Breast epithelium (tissue), 4 donors: ENCODE measurements at places on chromosomes 6 and 20.

GRCh38 chr6:63267828-63268227 is 52.0 kb downstream of the LGSN start:
- DNase-seq = no peak

DNA sequence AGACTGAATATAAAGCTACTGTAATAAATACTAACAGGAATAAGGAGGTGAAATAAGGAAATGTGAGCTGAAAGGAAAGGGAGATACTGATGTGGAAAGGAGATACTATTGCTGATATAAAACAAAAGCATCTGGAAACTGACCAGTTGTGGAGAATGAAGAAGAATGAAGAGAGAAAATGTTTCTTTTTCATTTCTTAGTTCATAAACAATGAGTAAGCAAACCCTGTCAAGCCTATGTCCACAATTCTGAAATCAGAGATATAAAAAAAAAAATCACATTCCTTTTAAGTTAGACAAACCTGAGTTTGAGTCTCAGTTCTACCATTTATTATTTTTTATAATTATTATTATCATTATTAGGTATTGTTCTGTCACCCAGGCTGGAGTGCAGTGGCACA is 121.6 kb upstream of the GJE1 start:
- DNase-seq = no peak

- no peak for DNase-seq
Measured at GRCh38 chr6:167576828-167577503, 249.7 kb upstream of the AFDN start.

- DNase-seq = no peak
Measured at GRCh38 chr20:38075161-38075998, 41.8 kb downstream of the RPRD1B start.

GRCh38 chr20:63495741-63496595 is 2.9 kb downstream of the EEF1A2 start:
- DNase-seq = no peak

DNA sequence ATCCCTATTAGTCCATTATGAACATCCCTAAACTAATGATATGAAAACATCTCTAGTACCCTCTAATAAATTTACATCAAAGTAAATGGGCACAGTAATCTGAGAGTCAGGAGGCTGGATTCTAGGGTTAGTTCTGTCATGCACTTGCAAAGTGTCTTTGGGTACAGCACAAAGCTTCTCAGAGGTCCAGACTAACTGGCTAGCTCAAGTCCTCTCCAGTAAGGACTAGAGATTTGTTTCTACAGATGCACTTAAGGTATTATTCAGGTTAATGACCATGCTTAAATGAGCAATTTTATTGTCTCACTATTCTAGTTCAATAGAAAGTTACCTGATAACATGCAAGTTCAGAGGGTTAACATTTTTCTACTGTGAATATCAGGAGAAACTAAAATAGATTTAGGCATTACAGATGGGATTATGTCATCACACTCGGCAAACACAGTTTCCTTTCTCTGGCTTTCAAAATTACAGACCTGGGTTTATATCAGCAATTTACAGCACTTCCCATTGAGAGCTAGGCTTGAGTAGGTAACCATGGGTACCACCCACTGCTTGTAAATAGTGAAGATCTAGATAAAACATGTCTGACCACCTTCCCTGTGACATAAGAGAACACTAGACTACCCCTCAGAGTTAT is 402.9 kb upstream of the RUNX2 start:
- no peak for DNase-seq

DNA sequence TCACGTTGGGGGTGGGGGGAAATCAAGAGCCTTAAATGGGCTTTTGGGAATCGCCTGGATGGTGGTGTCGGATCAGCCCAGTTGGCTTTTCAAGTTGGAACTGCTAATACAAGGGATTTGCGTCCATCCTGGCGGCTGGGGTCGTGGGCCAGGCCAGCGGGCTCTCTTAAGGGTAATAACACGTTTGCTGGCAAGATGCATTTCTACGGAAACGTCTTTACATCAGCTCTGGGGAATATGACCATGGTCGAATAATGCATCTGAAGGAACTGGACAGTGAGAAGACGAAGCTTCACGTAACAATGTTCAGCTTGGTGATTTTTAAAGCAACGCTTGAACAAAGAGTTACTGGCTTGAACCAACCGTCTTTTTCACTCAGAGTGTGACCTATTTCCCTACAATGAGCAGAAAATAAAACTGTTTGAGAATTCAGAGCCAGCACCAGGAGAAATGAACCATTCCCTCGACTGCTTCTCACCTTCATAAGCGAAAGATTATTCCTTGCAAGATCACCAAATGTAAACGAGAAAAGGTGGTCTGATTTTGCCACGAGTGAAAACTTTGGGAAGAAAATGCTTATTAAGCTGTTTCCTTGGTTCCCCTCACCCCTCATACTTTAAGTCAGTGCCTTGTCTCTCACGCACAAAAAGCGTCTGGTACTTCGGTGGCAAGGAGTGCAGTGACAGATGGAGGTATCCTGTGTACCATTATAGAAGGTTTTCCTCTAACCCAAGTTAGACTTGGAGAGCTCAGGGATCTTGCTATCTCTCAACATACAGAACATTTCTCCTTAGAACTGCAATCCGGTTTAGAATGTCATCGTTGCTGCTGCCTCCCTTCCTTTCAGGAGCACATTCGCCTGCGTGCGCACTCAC is 1.4 kb upstream of the MARCKS start:
- DNase-seq = no peak

DNA sequence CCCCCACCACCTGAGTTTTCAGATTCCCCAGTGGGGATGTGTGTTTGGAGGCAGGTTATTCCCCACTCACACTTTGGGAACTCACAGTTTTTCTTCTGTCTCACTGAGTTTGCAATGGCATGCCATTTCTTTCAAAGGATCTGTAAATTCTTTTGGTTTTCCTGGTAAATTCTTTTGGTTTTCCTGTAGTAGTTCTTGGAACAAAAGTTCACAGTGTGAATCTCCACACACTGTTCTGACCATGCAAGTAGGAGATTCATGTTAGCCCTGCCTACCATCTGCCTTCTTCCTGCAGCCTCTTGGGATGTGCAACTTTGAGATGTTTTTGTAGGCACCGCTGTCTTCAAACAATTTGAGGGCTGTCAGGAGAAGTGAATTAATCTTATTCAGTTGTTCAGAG is 165.6 kb upstream of the OGFRL1 start:
- no peak for DNase-seq

DNA sequence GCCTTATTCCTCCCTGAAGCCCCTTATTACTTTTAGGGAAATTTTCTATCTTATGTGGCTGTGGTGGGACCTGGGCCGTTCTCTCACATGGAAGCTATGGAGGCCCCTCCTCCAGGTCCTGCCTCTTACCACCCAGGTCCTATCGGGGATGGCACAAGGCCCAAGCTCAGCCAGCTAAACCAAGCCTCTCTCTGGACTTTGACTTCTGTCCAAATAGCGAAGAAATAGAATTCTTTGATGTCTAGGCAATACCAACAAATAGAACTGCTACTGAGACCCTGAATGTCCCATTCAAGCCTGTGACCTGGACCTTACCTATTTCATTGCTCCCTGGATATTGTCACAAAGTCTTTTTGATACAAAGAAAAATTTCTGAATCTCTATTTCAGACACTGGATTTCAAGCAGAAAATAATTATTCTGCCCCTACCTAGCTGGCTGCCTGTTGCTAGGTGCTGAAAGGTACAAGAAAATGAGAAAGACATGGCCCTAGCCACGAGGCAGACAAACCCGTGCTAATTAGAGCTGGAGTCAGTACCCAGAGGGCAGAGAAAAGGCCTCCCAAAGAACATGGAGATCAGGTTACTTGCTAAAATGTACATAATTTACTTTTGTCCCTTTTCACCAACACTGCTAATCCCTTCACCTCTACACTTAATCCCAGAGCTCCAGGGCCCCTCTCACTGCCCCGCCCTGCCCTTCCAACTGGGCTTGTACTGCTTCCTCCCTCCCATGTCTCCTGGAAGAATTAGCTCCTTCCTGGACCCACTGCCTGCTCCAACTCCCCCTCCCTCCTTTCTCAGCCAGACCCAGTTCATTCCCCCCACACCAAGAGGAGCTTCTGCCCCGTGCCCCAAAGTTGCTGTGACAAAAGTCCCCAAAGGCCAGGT is 15.5 kb upstream of the NNAT start:
- no peak for DNase-seq

GRCh38 chr20:44600301-44600700 is 17.9 kb downstream of the PKIG start:
- DNase-seq = no peak

- no peak for DNase-seq
Measured at GRCh38 chr6:44004136-44004535, 123.1 kb downstream of the MRPL14 start.

DNA sequence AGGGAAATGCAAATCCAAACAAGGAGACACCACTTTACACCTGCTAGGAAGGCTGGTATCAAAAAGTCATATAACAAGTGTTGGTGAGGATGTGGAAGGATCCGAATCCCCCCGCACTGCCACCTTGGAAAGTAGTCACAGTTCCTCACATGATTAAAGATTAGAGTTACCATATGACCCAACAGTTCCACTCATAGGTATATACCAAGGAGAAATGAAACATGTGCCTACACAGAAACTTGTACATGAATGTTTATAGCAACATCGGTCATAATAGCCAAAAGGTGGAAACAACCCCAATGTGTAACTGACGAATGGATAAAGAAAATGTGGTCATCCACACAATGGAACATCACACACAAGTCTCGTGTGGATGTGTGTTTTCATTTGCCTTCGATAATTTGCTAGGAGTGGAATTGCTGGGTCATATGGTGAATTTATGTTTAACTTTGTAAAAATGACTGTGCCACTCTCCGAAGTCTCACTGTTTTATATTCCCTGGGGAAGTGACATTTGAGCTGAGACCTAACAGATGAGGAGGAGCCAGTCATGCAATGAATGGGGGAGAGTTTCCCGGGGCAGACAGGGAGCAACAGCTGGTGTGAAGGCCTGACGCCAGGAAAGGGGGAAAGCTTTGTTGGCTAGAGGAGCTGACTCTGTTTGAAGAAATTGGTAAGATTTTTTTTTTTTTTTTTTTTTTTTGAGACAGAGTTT is 125.9 kb upstream of the MLN start:
- DNase-seq = no peak

- no peak for DNase-seq
Measured at GRCh38 chr6:106315765-106316374, 9.7 kb downstream of the ATG5 start.

- no peak for DNase-seq
Measured at GRCh38 chr20:16363506-16364319, 209.5 kb downstream of the KIF16B start.

DNA sequence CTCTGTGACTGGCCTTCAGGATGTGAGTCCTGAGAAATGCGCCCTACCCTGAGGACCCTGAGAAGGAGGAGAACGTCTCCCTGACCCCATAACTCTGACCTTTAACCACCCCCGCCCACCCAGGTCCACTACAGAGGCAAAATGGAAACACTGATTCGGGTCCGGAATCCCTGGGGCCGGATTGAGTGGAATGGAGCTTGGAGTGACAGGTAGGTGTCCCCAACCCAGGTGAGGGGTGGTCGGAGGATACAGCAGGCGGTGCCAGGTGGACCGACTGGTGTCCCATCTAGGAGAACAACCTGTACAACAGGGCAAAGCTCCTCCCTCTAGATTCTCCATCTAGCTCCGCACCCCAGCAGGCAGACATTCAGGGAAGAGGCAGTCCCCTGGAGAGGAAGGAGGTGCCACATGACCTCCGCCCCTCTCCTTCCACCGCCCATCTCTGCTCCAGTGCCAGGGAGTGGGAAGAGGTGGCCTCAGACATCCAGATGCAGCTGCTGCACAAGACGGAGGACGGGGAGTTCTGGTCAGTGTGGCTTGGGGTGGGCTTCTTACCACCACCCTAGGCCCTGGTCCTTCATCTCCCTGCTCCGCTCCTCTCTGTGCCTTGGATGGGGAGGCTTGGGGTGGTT is 17.6 kb downstream of the CAPN11 start:
- DNase-seq = no peak

- no peak for DNase-seq
Measured at GRCh38 chr6:8904754-8905153, 469.4 kb upstream of the SLC35B3 start.

GRCh38 chr6:168248148-168248620 is 71.4 kb downstream of the DACT2 start:
- DNase-seq = no peak

DNA sequence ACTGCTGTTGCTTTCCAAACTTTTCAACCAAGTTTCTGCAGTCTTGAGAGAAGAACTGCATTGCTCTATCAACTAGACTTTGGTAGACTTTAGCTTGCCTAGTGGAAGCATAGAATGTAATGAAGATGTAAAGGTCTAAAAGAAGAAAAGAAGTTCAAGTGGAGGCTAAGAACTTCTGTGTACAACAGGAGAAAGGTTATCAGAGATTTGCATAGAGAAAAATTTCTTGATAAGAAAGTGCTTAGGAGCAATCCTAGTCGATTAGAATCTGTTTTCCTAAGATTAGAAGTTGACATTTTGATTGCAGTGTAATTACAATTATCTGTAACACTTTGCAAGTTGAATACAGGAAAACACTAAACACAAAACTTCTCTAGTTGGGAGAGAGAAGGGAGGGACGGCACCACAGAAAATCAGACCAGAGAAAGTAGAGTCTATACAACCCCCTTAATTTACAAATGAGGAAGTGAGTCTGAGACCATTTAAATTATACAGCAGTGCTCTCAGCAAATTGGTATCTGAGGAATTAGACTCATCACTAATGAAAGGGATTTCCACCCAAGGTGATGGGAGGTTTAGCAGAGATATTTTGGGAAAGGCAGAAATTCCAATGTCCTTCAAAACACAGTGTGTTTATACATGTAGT is 194.3 kb upstream of the MARCKS start:
- no peak for DNase-seq

GRCh38 chr6:145886228-145886956 is 71.8 kb upstream of the FBXO30 start:
- no peak for DNase-seq

DNA sequence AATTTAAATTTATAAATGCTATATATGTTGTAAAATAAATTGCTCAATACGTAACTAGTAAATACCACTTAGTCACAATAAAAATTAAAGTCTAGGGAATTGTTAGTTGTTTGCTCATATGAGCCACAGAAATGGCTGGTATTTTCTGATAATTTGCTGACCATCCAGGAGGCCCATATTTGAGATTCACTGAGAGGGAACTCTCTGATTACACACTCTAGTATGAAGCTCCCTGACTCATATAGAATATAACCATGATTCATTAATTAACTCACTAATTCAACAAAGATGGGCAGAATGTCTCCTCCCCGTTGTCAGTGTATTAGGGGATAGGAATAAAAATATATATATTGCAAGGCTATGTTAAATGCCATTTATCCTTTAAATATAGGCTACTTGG is 46.6 kb upstream of the TMEM30A start:
- DNase-seq = no peak

- DNase-seq = peak; percentile 45
Measured at GRCh38 chr6:149545258-149545753, 537 bp downstream of the PPIL4 start.

DNA sequence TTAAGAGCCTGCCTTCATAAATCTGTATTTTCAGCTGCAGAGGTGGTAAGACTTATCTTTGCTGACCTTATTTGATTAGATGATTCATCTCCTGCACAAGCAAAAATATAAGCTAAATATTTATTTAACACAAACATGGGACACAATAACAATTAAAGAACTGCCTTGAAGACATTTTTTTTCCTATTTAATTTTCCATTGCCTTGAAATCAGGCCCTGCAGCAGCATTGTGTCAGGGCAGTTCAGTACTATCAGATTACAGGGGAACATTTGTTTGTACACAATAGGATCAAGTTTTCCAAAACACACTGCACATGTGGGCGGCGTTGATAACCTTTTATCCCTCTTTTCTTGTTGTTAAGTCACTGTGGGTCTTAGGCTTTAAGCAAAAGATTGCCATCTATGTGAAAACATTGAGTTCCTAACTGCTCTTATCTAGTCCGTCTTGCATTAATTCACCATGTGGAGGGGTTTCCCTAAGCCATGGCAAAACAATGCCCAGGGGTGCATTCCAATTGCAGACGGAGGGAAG is 7.4 kb downstream of the ADGRF5 start:
- DNase-seq = no peak
